LHCN-M2 (cell line): ENCODE measurements at places on chromosomes 7 and 10. TPM values are rescaled to one million over a fixed set of nuclear protein-coding genes. Genes with fewer than 3 reads are reported as not detected.

The NYAP1 gene
- total RNA-seq: 0.13 and 0.23 TPM in 2 replicates

The SPAM1 gene
- total RNA-seq: not detected in 2 replicates

The ZNF12 gene
- total RNA-seq: 17.4 and 19.6 TPM in 2 replicates

The ZC3HAV1L gene
- 22.3 and 23.9 TPM in 2 replicates for total RNA-seq

The GIMAP1 gene
- total RNA-seq: not detected in 2 replicates

The TMEM196 gene
- not detected in 2 replicates for total RNA-seq

The AKR1C4 gene
- total RNA-seq: not detected in 2 replicates

The OTUD1 gene
- total RNA-seq: 3.7 and 3.8 TPM in 2 replicates

The GALNT17 gene
- 0.06 TPM in 1 of 2 replicates, not detected in the other for total RNA-seq

The MMP21 gene
- total RNA-seq: not detected in 2 replicates

The FANK1 gene
- 2.2 and 2.3 TPM in 2 replicates for total RNA-seq

The SPDYE16 gene
- total RNA-seq: not detected in 2 replicates

The PIP gene
- total RNA-seq: 0.69 TPM in 1 of 2 replicates, not detected in the other

The FAM25C gene
- not detected in 2 replicates for total RNA-seq

The PRSS1 gene
- total RNA-seq: not detected in 2 replicates

The TBXAS1 gene
- 7.2 and 8.4 TPM in 2 replicates for total RNA-seq

The PLXDC2 gene
- total RNA-seq: 4.0 and 4.6 TPM in 2 replicates

The UCN3 gene
- not detected in 2 replicates for total RNA-seq

The AMZ1 gene
- not detected in 2 replicates for total RNA-seq

The MRC1 gene
- not detected in 2 replicates for total RNA-seq

The UNC5B gene
- total RNA-seq: 0.13 and 0.34 TPM in 2 replicates

The PRSS2 gene
- not detected in 2 replicates for total RNA-seq

The SNCG gene
- 4.4 and 5.0 TPM in 2 replicates for total RNA-seq

The MUC12 gene
- 2.1 and 2.8 TPM in 2 replicates for total RNA-seq

The CNPY1 gene
- not detected in 2 replicates for total RNA-seq

The SRGN gene
- total RNA-seq: 409 and 438 TPM in 2 replicates

The SVIL gene
- 2.4 and 3.7 TPM in 2 replicates for total RNA-seq

The CDNF gene
- total RNA-seq: 0.96 and 1.1 TPM in 2 replicates

The TFR2 gene
- total RNA-seq: 1.3 TPM in 2 replicates

The LBX1 gene
- total RNA-seq: 1.7 TPM in 2 replicates

The RAPGEF5 gene
- total RNA-seq: under 0.01 and 0.06 TPM in 2 replicates

The DAGLB gene
- total RNA-seq: 18.3 and 23.6 TPM in 2 replicates

The RADIL gene
- total RNA-seq: 2.5 and 3.5 TPM in 2 replicates

The MIOS gene
- 215 and 330 TPM in 2 replicates for total RNA-seq

The CALML3 gene
- total RNA-seq: not detected in 2 replicates

The HEPACAM2 gene
- total RNA-seq: not detected in 2 replicates

The MOGAT3 gene
- not detected in 2 replicates for total RNA-seq

The CYP3A5 gene
- total RNA-seq: not detected in 2 replicates

The BAMBI gene
- 0.80 and 1.7 TPM in 2 replicates for total RNA-seq

The NEURL1 gene
- 0.06 TPM in 1 of 2 replicates, not detected in the other for total RNA-seq

The BAG3 gene
- 26.5 and 27.3 TPM in 2 replicates for total RNA-seq

The SPDYE2 gene
- not detected in 2 replicates for total RNA-seq

The PAX4 gene
- not detected in 2 replicates for total RNA-seq

The LHFPL3 gene
- not detected in 2 replicates for total RNA-seq

The C7orf57 gene
- 0.13 and 0.29 TPM in 2 replicates for total RNA-seq

The SFXN2 gene
- 2.2 and 3.4 TPM in 2 replicates for total RNA-seq
